ENCODE measurements at places on chromosomes 7 and 10.

DNA sequence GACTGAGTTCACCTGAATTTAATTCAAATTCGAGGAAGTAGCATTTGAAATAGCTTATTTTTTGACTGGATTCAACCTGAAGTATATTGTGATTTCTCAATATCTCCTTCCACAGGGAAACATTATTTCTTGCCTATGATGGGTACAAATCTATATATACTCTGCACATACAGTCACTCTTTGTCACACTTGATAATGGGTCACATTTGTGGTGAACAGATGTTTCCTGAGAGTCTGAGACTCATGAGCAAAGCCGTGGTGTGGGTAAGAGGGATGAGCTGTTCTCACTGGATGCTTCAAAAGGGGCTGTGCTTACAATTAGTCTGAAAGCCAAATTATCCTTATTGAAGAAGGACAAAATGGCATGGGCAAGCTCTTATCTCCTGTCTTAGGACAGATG is 18.0 kb upstream of the TBXAS1 start:
- no peak for DNase-seq

DNA sequence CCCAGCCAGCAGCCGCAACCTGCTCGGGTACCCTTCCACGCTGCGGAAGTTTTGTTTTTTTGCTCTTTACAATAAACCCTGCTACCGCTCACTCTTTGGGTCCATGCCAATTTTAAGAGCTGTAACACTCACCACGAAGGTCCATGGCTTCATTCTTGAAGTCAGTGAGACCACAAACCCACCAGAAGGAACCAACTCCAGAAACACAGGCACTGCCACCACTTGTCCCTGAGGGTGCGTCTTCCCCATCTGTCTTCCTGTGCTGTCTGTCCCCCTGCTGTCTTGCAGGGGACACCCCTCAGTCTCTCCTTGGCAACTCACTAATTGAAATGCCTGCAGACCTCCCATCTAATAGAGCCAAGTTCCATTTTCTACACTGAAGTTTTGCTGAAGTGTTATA is 48.5 kb upstream of the RSU1 start:
- DNase-seq, result no peak

- DNase-seq, result no peak
These were observed 291.3 kb upstream of the ZMIZ1 start for GRCh38 chr10:78777466-78777865.

GRCh38 chr10:88794731-88795130 is 7.8 kb upstream of the LIPM start:
- DNase-seq, result no peak

DNA sequence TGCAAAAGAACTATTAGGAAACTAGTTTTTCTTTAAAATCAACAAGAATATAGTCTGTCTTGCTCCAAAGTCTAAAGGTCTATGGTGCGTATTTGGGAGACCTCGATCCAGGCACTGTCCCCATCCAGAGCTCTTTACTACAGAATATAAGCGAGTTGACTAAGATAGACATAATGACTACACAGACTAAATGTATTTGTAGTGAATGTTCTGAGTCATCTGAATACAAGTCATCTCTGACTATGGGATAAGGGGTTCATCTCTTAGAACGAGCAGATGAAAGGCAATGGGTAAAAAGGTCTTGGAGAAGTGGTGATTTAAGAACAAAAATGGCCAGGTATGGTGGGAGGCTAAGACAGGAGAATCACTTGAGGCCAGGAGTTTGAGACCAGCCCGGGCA is 136.0 kb upstream of the RSU1 start:
- DNase-seq, result no peak

DNA sequence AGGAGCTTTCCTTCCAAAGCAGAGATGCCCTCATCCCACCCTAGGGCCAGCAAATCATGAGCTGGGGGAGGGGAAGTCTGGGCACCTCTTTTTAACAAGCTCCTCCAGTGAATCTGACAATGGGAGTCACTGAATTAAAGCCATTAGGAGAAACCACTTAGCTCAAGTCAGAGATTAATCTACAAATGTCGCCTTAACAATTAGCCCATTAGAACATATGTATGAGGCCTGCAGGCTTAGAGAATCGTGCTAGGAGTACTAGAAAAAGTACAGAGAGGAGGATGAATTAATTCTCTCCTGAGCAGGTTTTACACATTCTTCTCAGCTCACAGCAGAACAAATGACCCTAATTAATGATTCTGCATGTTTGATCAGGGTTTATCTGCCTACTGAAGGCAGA is 381.3 kb downstream of the KCNMA1 start:
- DNase-seq, result no peak

- no peak for DNase-seq
These were observed 68.6 kb downstream of the ALOX5 start for GRCh38 chr10:45442662-45443061.

- DNase-seq, result no peak
These were observed 21.3 kb upstream of the IFIT2 start for GRCh38 chr10:89280508-89280907.

- no peak for DNase-seq
These were observed 168.0 kb downstream of the SORCS1 start for GRCh38 chr10:106996510-106996909.

GRCh38 chr7:33796538-33796937 is 108.8 kb upstream of the BMPER start:
- no peak for DNase-seq

- DNase-seq, result no peak
These were observed 40.5 kb downstream of the ERCC6 start for GRCh38 chr10:49498425-49498824.

DNA sequence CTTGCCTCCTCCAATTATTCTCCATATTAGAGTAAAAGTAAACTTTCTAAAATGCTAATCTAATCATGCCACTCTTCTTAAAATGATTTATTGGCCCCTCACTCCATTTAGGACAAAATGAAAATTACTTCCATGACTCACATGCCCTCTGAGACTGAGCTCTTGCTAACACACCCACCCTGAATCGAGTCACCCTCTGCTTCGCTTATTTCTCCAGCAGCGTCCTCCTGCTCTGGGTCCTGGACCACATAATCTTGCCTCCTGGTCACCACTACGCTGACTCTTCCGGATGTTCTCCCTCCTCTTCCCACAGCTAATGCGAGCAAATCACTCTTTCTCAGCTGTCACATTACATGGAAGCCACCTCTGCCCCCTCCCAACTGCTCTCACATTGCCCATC is 384.0 kb upstream of the FZD8 start:
- no peak for DNase-seq

DNA sequence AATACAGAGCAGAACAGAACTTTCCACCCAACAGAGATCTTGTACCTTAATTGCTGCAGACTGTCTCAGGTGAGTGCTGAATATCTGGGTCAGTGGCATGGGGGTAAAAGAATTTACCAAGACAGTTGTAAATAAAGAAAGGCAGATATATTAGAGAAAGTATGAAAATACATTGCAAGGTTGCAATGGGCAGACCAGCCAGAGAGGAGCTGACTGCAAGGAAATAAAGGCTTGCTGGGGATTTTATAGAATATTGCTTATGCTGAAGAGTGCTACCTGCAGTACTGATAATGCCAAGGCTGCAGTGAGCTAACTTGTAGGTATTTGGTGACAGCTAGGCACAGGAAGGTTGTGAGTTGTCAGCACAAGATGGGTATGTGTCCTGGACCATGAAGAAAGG is 171.0 kb upstream of the TRIM24 start:
- DNase-seq, result no peak

GRCh38 chr7:131020759-131021261 is 286.8 kb upstream of the KLF14 start:
- DNase-seq, result no peak

DNA sequence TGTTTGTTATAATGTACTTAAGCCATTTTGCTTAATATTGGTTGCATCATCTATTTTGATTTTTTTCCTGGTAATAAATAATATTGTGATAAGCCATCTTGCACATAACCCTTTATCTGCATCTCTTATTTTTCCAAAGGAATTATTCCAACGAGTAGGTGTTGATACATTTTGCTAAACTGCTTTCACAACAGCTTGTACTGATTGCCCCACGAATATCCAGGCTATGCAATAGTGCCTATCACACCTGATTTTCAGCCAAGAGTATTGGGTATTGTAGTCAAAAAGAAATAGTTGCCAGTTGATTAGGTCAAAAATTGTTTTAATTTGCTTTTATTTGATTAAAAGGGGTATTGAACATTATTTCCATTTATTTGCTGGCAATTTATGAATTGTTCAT is 20.7 kb downstream of the CREB5 start:
- no peak for DNase-seq

DNA sequence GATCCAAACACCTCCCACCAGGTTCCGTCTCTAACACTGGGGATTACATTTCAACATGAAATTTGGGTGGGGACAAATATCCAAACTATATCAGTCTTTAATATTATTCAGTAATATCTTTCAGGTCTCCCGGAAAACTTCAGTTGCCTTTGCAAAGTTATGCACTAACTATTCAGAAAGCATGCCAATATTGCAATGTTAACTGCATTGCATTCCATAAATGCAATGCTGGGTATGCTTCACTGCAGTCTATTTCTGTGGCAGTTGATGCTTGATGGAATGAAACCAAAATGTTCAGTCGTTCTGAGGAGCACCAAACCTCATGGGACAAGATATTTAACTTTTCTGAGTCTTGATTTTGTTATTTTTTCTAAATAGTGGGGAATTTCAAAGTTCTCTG is 147.5 kb downstream of the SLC16A9 start:
- DNase-seq, result no peak

- DNase-seq, result no peak
These were observed at the start of gene AGR2 for GRCh38 chr7:16804674-16805439. Gene AGR2, minus strand, starts transcription at chr7:16804999. Its CDS starts 3,203 bp downstream, at chr7:16801796.

DNA sequence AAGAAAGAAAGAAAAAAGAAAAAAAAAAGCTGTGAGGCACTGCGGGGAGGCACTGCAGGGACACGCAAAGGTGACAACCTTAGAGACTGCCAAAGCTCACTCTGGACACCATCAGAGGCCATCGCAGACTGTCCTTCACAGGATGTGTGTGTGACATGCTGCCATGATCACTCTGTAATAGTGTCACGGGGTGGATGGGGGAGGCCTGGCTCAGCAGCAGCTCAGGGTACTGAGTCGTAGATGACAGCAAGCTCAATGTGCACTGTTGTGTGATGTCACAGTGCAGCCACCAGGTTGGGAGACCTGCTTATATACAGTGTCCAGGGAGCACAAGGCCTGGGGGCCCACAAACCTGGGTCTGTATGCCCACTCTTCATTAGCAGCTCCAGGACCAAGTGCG is 83.3 kb downstream of the SLIT1 start:
- DNase-seq, result no peak

GRCh38 chr7:82444220-82444909 is 788 bp upstream of the CACNA2D1 start:
- no peak for DNase-seq

GRCh38 chr7:2982831-2983230 is 60.8 kb downstream of the CARD11 start:
- peak; percentile 16 for DNase-seq

GRCh38 chr10:119301397-119301796 is 94.0 kb downstream of the GRK5 start:
- DNase-seq, result no peak

- no peak for DNase-seq
These were observed 359.8 kb upstream of the KLF6 start for GRCh38 chr10:4144817-4145216.

DNA sequence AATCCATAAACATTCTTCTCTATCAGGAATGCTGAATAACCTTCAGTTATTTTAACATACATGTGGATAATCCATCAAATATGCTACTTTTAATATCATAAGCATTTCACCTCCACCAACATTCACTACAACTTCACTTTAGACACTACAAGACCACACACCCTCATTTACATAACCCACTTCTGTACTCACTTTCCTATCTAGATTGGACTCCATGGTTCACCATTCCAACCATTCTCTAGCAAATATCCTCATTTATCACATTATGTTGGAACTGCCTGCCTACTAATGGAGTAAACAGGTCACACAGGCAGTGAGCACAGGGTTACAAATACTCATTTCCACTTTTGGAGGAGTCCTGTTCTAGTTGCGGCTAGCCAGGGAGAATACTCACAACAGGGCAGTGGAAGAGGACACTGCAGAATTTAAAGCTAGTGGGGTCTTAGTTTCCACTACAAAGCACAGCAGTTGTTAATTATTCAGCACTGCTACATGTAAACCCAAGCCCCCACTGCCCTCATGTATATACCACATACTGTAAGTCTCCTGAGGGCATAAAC is 18.4 kb downstream of the SNX13 start:
- DNase-seq, result no peak

DNA sequence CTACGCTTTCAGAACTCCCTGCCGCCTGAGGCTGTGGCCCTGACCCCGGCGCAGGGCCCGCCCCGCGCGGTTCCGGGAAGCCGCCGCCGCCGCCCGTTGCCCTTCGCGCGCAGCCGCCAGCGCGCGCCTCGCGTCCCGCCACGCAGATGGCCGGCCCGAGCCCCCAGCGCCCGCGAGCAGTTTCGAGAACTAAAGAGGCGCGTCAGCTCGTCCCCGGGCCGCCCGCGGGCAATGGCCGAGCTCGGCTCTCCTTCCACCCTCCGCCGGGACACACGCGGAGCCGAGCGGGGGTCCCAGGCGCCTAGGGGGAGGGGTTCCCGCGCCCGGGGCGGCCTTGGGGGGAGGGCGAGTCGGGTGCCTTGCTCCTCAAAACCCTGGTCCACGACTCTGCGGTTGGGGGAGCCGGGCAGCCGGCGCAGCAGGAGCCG is 1.8 kb downstream of the HNRNPF start:
- DNase-seq, result no peak

GRCh38 chr10:22271786-22272185 is 44.4 kb upstream of the COMMD3 start:
- DNase-seq, result no peak

DNA sequence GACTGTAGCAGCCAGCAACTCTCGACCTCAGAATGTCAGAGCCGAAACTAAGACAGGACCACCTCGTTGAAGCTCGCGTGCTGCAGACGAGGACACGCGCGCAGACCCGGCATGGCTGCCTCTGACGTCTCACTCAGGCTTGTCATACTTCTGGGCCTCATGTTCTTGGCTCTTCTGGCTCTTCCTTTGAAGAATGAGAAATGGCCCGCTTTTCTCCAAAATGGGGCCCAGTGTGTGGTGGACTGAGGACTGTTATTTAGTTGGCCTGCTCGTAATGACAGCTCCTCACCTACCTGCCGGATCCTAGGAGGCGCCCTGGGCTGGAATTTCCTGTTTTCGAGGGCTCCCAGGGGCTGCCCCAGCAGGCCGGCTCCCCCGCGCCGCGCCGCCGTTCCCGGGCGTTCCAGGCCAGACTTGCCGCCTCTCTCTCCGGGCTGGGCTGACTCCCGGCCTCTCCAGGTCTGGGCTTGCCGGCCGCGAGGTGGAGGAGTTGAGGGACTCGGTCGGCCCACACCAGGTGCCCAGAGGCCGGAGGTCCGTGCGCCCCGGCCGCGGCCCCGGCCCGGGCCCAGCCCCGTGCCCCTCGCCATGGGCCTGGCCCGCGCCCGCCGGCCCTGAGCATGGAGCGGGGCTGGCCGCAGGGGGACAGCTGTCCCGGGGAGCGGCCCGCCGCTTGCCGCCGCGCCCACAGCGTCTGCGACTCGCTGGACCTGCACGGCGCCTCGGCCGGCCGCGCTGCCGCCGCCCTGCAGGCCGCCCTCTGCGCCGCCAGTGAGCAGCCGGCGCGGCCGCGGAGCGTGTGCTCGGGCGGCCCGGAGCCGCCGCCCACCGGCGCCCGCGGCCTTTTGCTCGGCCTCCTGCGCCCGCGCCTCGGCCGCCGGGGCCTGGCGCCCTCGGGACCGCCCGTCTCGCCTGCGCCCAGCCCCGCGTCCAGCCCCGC is 28.1 kb downstream of the AGAP3 start:
- DNase-seq, result no peak

Data from stimulated activated CD4-positive, alpha-beta T cell treated with anti-CD3 and anti-CD28 coated beads, TNF-alpha, amount 100 ng/mL, for 1 hour (primary cell).